ENCODE measurements at places on chromosomes 7 and 10.

- no peak for DNase-seq
These were observed 67.5 kb upstream of the CCNY start for GRCh38 chr10:35268791-35269257.

DNA sequence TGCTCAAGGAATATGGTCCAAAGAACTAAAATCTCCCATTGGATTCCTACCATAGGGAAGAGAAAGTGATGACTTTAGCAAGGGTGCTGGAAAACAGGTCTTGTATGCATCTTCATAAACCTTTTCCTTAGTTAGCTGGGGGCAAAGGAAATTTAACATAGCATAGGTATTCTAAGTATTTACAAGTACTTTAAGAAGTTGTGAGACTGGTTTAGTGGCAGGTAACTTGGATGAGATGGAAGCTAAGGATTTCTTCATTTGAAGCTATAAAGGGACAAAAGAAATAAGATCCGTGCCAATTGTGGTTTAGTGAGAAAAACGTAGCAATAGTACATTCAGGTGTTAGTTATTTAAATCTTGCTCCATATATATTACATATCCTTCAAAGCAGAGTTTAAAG lies 183.4 kb upstream of the TCF7L2 start:
- no peak for DNase-seq

GRCh38 chr7:99195867-99196266 lies 12.0 kb downstream of the KPNA7 start:
- DNase-seq: no peak

- DNase-seq: no peak
These were observed 331.2 kb downstream of the LRRTM3 start for GRCh38 chr10:67257018-67257417.

GRCh38 chr10:13395540-13395939 lies 47.4 kb upstream of the SEPHS1 start:
- no peak for DNase-seq

DNA sequence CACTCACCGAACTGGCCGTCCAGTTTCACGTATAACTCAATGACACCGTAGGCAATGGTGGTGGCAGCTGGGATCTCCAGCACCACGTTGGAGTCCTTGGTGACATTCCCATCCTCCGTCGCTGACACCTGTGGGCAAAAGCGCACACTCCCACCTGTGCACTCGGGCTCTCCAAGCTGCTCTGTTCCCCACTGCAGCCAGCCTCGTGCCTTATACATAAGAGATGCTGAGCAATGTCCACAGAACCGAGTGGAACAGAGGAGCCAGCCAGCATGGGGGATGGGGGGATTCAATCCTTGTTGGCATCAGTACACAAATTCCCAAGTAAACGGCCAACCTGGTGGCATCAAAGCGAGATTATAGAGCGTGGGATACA lies 40.0 kb downstream of the GSDME start:
- DNase-seq: no peak

GRCh38 chr7:111041577-111041976 lies 49.4 kb upstream of the LRRN3 start:
- no peak for DNase-seq

DNA sequence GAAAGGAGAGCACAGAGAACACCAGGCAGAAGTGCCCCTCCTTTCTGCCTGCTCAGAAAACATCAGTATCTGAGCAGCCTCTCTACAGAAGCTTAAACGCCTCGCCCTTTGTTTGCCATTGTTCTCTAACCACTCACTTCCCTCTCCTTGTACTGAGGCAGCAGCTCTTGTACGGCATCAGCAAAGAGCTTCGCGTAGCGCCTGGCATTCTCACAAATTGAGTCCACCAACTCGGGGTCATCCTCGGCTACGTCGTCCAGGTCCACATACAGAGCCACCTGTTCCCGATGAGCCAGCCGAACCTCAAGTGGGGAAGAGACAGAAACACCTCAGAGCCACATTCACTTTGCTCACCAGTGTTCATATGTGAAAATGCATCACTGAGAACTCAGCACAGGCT lies 1.7 kb downstream of the MCM7 start:
- DNase-seq: no peak

DNA sequence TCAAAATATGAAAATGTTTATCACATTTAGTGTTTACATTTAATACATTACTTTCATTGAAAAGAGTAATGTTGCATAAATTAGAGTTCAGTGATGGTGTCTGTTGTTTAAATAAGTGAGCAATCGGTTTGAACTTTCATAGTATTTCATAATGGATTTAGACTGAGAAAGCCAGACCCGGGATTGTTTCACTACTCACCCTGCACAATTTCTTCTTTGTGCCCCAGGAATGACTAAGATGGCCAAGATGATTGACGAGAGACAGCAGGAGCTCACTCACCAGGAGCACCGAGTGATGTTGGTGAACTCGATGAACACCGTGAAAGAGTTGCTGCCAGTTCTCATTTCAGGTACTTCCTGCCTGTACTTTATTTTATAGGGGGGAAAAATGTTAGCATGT lies 74.6 kb downstream of the VCL start:
- no peak for DNase-seq

DNA sequence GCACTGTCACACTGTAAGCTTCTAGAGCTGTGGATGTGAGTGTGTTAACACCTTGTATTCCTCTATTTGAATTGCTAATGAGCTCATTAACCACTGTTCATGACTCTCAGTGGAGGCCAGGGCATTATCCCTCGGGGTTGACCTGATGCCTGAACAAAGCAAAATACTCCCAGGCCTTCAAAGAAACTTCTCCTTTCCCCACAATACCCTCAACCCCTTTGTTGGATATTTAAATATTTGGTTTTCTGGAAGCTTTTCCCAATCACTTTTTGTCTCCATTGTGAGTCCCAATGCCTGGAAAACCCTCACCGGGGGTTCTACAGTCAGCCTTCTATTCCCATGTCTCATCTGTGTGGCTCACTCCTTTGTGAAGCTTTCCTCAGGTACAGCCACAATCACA lies 780.1 kb downstream of the PHTF2 start:
- DNase-seq: no peak

GRCh38 chr10:129601737-129602136 lies 134.7 kb downstream of the MGMT start:
- DNase-seq: no peak

DNA sequence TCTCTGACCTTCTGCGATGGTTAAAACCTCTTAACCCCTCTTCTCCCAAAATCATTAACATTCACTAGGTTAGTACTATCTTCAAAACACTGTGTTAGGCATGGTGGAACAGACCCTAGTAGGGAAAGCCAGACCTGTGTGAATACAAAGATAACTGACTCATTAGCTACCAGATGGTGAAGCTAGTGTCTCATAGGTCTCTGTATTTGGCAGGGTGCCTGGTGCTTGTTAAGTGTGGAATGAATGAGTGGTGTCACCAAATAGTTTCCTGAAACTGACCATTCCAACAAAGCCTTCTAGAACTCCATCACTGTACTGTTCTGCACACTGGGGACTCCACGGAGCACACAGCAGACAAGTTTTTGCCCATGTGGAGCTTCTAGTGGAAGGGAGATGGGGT lies 27.7 kb upstream of the TM9SF3 start:
- DNase-seq: peak; percentile 15

All from NCI-H510A treated with DMSO at 0.1 percent for 48 hours (cell line).